ENCODE measurements at places on chromosomes 6 and 20.
A peak's percentile ranks its signal among the peaks of the same experiment; 100 is the strongest.

GRCh38 chr6:3209114-3210023, 18.1 kb downstream of the TUBB2B start:
- peak; percentile 66 for DNase-seq

GRCh38 chr6:41938590-41939175, 2.9 kb downstream of the CCND3 start:
- DNase-seq: no peak

- no peak for DNase-seq
These were observed 631 bp downstream of the MDGA1 start for GRCh38 chr6:37696841-37697662.

- DNase-seq: no peak
These were observed 245.3 kb upstream of the HSF2 start for GRCh38 chr6:122154155-122154554.

DNA sequence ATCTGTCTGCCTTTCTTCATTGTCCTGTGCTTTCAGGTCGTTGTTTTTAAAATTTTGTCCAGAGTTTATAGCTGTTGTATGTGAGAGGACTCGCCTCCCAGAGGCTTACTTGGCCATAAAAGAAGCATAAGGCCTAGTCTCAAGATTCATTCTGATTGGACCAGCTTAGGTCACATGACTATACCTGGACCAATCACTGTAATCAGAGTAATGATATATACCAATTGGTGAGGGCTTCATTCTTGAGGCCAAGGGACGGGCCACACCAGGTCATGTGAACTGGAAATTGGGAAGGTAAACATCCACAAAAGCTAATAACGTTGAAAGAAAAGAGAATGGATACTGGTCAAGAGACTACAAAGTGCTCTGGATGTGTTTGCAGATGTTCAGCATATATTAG, 141.4 kb upstream of the SULF2 start:
- DNase-seq: no peak

- DNase-seq: peak; percentile 53
These were observed 6.5 kb downstream of the TGM6 start for GRCh38 chr20:2387180-2387577.

DNA sequence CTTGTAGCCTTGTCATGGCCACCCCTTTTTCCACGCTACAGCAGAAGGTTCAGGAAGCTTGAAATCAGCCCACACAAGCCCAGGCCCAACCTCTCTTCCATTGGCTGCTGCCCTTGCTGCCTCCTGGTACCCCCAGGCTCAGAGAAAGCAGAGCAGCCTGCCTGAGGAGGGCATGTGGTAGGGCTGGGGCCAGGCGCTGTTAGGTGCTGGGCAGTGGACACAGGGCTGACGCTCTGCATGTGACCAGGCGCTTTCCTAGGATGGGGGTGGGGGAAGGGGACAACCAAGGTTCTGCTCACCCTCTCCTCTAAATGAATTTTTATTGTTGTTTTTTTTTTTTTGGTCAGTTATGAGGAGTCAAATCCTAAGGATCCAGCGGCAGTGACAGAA, 36.3 kb upstream of the ID1 start:
- no peak for DNase-seq

GRCh38 chr6:144211160-144211559, 60.8 kb downstream of the STX11 start:
- no peak for DNase-seq

DNA sequence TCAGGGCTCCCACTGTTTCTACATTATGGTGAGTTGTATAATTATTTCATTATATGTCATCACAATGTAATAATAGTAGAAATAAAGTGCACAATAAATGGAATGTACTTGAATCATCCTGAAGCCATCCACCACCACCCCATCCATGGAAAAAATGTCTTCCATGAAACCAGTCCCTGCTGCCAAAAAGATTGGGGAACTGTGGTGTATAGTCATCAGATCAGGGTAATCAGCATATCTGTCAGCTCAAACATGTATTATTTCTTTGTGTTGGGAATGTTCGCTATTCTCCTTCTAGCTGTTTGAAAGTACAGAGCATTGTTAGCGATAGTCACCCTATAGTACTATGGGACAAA, 33.8 kb upstream of the SLC22A23 start:
- no peak for DNase-seq

GRCh38 chr20:400454-401275, 7.4 kb upstream of the RBCK1 start:
- DNase-seq: no peak

- DNase-seq: peak; percentile 54
These were observed 10.1 kb downstream of the CD164 start for GRCh38 chr6:109372130-109372529.

DNA sequence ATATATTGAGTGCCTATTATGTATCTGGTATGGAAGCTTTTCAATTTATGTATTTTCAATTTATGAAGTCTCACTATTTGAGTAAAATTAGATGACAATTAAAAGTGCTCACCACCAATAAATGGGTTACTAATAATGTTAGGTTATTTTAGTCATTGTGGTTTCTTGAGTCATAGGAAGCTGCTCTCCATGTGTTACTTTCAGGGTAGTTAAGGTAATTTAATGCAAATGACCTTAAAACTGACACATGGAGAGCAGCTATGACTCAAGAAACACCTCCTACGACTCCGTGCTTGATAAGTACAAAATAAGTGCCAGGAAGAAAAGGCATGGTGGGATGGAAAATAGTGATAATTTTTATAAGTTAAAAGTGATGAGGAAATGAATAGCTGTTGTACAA, 16.5 kb upstream of the TINAG start:
- no peak for DNase-seq

DNA sequence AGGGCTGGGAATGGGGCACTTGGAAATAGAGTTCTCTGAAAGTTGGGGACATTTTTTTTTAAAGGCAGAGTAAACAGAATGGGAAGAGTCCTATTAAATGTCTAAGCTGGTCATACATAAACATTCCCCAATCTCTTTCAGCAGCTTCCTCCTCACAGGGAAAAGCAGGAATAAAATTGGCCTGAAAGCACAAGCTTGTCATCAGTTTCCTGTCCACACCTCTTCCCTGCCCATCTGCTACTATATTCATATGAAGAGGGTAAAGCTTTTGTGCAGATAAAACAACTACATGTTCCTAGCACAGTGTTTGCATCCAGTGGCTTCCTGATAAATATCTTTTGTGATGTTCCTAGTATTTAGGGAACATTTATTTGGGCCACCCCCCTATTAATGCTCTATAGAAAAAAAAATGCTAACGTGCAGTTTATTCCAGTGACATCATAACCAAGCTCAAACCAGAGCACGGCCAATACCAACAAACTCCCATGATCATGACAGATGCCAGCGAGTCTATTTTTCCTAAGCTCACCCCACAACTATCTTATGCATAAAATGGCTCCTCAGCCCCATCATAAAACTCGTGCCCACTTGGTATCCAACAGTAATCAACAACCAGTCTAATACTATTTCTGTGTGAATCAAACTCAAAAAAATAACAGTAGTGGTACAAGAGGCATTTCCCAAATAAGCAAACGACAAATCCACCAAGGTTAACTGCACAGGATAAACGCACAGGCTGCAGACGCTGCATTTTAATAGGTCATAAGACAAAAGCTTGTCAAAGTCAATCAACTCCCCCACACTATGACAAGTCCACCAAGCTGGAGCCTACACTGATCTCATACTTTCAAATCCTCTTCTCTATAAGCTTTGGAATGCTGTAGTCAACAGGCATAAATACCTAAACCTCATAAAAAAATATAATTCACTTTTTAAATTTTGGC, 95.3 kb downstream of the EPB41L2 start:
- peak; percentile 27 for DNase-seq

DNA sequence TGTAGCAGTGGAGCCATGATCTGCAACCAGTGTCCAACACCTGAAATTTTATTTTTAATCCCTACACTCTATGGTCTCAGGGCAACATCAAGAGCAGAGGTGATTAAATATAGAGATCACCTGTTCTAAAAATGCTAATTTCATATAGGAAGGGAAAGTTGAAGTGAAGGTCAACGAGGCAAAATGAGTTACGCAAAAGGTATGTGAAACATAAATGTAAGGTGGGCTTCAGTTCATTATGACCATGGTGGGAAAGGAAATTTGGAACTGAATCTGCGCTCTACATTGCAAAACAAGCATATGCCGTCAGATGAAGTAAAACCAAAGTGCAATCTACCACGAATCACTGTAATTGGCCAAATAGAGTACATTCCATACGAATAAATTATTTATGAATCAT, 35.2 kb upstream of the STMND1 start:
- no peak for DNase-seq

GRCh38 chr6:13560651-13561044, 13.8 kb upstream of the SIRT5 start:
- DNase-seq: no peak

DNA sequence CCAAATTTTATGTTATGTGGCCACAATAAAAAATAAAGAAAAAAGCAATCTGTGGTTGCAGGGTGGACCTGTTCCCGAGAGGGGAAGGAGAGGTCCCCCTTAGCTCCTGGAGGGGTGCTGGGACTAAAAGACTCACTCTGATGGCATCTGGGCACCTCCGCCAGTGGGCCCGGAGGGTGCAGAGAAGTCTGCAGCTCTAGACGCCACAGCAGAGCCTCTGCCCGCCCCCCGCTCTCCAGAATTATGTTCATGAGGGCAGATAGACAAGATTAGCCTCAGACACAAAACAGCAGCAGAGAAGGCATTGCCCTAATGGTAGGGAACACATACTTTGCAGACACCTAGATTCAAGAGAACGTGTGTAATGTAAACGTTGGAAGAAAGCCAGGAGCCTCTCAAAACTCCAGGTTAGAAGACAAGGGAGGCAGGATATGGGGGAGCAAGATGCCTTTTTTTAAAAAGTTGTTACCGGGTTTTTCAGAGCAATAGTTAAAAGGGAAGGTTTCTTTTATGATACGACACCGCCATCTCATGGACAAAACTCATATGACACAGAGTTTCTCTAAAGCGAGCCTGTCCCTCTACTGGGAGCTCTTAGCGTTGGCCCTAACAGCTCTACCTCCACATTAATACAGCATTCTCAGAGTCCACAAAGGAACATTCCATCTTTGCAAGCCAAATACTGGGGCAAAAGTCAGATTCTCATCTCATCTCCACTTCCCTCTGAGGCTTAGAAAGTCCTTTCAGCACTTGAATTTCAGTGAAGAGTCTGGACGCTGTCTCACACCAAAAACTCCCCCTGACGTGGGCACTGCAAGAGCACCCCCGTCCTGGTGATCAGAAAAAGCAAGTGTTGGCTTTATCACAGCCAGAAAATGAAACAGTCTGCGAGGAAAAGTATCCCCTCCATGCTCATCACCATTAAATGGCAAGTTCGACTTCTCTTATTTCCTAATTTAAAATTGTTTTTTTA, 47.2 kb downstream of the FOXF2 start:
- peak; percentile 54 for DNase-seq

DNA sequence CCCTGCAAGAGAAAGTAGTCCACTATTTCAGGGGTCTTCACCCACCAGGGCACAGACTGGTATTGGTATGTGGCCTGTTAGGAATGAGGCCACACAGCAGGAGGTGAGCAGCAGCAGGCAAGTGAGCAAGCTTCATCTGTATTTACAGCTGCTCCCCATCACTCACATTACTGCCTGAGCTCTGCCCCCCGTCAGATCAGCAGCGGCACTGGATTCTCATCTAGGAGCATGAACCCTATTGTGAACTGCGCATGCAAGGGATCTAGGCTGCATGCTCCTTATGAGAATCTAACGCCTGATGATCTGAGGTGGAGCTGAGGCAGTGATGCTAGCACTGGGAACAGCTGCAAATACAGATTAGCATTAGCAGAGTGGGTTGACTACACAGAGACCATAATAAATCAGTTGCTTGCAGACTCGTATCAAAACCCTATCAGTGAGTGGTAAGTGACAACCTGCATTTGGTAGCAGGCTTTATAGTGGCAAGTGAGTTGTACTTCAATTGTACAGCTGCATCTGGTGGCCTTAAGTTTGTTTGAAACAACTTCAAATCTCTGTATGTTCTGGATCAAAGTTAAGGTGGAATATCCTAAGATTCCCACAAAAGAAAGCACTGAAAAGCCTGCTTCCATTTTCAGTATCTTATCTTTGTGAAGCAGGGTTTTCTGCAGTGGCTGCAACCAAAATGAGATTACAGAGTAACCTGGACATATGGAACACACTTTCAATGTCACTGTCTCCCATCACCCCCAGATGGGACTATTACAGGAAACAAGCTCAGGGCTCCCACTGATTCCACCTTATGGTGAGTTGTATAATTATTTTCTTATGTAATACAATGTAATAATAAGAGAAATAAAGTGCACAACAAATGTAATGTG, 12.8 kb downstream of the C6orf141 start:
- no peak for DNase-seq

- DNase-seq: peak; percentile 38
These were observed 303 bp downstream of the ILRUN start for GRCh38 chr6:34696189-34696738.

- no peak for DNase-seq
These were observed 8.5 kb downstream of the HSPA1B start for GRCh38 chr6:31836047-31836473.

GRCh38 chr20:52422574-52423336, 231.2 kb upstream of the ZFP64 start:
- DNase-seq: peak; percentile 29

- DNase-seq: no peak
These were observed 24.6 kb upstream of the CSNK2A1 start for GRCh38 chr20:568097-568652.

DNA sequence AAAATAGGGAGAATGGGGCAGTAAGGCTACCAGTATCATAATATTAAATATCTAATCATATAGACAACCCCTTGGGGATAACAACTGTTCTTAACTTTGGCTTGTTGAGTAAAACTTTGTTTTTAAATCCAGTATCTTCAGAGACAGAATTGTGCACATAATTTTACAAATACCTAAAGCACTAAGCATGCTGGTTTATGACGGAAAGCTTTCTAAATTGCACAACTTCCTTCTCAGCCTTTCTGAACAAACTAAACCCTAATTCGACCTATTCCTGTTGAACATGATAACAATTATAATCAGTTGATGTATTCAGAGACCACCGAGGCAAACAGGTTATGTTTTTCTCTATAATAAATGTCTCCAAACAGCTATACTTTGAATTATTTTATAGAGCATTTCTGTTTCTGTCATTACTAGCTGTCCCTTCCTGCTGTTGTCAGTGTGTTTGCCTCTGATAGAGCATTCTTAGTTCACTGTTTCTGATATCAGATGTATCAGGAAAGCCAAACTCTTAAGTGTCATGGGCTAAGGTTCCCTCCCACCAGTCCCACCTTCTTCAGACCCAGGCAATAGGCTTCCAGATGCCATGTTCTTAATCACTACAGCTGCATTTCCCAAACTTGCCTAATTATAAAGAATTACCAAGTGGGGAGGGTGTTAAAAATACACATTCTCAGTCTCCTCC, 8.7 kb downstream of the ZHX3 start:
- peak; percentile 49 for DNase-seq

GRCh38 chr20:40668449-40669228, 20.4 kb downstream of the MAFB start:
- DNase-seq: no peak

DNA sequence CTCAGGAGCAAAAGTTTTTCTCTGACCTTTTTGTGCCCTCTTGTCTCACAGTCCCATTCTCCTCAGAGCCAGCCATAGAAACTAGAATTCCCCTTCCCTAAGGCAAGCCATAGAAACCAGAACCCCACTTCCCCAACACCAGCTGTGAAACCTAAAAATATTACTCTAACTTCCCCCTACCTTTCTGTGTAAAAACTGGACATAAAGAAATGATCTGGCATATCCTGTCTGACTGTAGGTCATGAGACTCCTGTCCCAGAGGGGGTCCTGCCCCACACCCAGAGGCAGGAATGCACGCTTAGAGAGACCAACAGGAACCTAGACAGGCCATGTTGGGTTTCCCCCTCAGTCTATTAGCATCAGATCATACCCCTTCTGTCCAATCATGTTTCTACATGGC, 140.6 kb upstream of the SLC22A16 start:
- DNase-seq: peak; percentile 80
